Pons (tissue), 1 donor: ENCODE measurements at places on chromosomes 6 and 20.
A peak's percentile ranks its signal among the peaks of the same experiment; 100 is the strongest.

GRCh38 chr6:40362859-40363258 is 224.3 kb downstream of the LRFN2 start:
- DNase-seq: no peak

GRCh38 chr6:11393713-11394627 is 143.6 kb upstream of the TMEM170B start:
- no peak for DNase-seq

- no peak for DNase-seq
These were observed 67.1 kb downstream of the SCAF8 start for GRCh38 chr6:154800338-154800737.

- DNase-seq: no peak
These were observed 262.4 kb downstream of the PLCB1 start for GRCh38 chr20:8394308-8394945.

- DNase-seq: no peak
These were observed 105.5 kb downstream of the PDSS2 start for GRCh38 chr6:107353773-107354382.

GRCh38 chr6:40968620-40969164 is 70.3 kb downstream of the UNC5CL start:
- DNase-seq: no peak

DNA sequence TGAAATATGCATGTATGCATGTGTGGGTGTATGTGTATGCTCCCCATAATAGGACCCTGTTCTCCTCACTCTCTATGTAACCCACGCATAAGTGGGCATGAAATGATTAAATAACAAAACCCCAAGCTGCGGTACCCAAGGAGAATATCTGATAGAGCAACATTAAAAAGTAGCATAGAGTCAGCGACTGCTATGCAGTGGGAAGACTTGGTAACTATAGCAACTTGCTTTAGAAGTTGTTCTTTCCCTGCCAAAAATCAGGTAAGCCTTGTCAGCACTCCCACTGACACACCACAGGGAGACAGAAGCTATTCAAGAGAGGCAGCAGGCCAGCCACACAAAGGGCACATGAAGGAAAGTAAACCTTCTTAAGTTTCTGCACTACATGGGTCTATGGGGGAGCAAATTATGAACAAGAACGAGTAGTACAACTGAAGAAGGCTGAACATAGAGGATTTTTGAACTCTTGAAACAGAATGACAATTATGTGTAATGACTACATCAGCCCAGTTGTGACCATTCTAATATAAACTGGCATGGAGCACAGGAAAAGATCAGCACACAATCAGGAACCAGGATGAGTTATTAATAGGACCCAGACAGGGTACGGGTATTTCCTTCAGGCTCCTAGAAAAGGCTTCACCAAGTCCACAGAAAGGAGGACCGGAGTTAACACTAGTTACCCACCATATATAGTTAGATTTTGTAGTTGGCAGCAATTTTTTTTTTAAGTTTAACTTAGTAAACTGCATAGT is 89.9 kb downstream of the GPR6 start:
- peak; percentile 26 for DNase-seq

GRCh38 chr6:40244699-40245098 is 310.4 kb upstream of the MOCS1 start:
- DNase-seq: no peak

DNA sequence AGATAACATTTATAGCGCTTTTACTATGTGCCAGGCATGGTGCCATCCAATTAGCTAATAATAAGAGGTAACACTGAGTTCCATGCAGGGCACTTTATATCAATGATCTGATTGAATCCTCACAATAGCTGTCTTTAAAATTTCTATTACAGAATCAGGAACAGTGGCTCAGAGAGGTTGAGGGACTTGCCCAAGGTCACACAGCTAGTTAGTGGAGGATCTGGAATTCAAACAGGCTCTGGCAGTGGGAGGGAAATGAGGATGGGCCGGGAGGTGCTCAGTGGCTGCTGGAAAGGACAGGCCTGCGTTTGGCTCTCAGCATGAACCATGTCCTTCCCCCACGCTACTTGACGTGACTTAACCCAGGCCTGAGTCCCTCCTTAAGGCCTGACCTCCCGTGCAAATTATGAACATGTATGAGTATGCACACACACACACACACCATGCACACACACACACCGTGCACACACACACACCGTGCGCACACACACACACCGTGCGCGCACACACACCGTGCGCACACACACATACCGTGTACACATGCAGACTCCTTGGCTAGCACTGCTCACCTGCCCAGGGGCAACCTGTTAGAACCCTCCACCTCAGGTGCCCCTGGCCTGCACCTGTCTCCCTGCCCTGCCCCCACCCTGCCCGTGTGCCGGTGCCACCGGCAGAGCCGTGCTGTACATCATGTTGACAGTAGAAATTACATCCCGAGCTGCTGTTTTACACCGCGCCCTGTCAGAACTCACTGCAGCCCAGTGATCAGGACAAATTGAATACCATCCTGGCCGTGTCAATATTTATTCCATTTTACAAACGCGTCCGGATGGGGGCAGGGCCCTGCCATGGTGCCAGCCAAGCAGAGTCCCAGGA is 43.7 kb downstream of the CDH22 start:
- no peak for DNase-seq
